ENCODE measurements at places on chromosomes 4 and X.

DNA sequence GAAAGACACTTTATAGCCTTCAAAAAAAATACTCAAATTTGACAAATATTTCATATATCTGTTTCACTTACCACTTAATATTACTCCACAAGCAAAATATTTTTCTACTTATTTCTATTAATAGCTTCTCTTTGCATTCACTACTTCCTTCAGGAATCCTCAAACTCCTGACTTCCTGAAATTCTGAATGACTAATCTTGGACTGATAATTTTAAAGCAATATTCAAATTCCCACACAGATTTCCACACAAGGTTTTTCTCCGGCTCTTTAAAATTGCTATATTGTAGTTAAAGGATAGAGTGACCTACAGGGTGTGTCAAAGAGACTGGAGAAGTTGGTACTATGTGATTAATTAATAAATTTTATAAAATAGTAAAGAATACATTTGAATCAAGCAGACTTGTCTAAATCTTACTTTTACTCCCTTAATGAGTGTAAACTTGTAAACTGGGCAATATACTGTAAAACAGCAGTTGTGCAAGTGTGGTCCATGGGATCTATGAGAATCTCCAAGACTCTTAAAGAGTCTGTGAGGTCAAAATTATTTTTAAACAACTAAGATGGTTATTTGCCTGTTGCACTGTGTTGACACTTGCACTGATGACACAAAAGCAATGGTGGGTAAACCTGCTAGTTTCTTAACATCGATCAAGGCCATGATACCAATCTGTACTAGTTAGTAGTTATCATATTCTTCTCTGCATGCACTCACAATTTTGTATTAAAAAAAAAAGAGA, 44.5 kb downstream of the ANKRD17 start:
- H3K27ac ChIP-seq: no peak overlapping the region
- no peaks in the 10 kb centered on the region for H3K27me3 ChIP-seq
- no peaks in the 10 kb centered on the region for H3K36me3 ChIP-seq
- H3K4me3 ChIP-seq: no peak overlapping the region
- DNase-seq: no peak

GRCh38 chr4:4735136-4735750, 124.2 kb upstream of the MSX1 start:
- H3K27ac ChIP-seq: no peak overlapping the region
- no peaks in the 10 kb centered on the region for H3K36me3 ChIP-seq
- no peaks in the 10 kb centered on the region for H3K27me3 ChIP-seq
- no peak for DNase-seq
- no peaks in the 10 kb centered on the region for H3K4me1 ChIP-seq

DNA sequence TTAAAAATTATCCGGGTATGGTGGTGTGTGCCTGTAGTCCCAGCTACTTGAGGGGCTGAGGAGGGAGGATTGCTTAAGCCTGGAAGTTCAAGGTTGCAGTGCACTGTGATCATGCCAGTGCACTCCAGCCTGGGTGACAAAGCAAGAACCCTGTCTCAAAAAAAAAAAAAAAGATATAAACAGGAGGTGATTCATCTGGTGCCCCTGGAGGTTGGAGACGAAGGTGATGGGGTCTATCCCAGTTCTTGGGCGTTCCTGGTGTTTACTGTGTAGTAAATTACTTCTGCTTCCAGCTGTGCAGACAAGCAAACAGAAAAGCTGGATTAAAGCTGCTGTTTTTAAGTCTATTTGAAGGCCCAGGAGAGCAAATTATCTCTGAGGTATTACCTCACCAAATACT, 19.9 kb downstream of the GPKOW start:
- no peak overlapping the region for H3K27ac ChIP-seq
- H3K36me3 ChIP-seq: no peaks in the 10 kb centered on the region
- no peaks in the 10 kb centered on the region for H3K27me3 ChIP-seq
- H3K4me1 ChIP-seq: no peaks in the 10 kb centered on the region

- H3K4me1 ChIP-seq: no peaks in the 10 kb centered on the region
- H3K36me3 ChIP-seq: no peaks in the 10 kb centered on the region
- peak; percentile 75 for DNase-seq
These were observed at the start of gene RTL5 for GRCh38 chrX:72131317-72132294. Gene RTL5, minus strand, starts transcription at chrX:72131915.

GRCh38 chrX:30620980-30621618, 32.1 kb upstream of the GK start:
- no peak overlapping the region for H3K27ac ChIP-seq
- no peaks in the 10 kb centered on the region for H3K36me3 ChIP-seq
- DNase-seq: no peak
- no peak overlapping the region for H3K4me3 ChIP-seq
- H3K27me3 ChIP-seq: no peaks in the 10 kb centered on the region

- no peaks in the 10 kb centered on the region for H3K4me1 ChIP-seq
- H3K27me3 ChIP-seq: no peaks in the 10 kb centered on the region
These were observed at the start of gene NAA11 for GRCh38 chr4:79325864-79326328. Gene NAA11, minus strand, starts transcription at chr4:79326061. Its CDS starts 184 bp downstream, at chr4:79325877.

DNA sequence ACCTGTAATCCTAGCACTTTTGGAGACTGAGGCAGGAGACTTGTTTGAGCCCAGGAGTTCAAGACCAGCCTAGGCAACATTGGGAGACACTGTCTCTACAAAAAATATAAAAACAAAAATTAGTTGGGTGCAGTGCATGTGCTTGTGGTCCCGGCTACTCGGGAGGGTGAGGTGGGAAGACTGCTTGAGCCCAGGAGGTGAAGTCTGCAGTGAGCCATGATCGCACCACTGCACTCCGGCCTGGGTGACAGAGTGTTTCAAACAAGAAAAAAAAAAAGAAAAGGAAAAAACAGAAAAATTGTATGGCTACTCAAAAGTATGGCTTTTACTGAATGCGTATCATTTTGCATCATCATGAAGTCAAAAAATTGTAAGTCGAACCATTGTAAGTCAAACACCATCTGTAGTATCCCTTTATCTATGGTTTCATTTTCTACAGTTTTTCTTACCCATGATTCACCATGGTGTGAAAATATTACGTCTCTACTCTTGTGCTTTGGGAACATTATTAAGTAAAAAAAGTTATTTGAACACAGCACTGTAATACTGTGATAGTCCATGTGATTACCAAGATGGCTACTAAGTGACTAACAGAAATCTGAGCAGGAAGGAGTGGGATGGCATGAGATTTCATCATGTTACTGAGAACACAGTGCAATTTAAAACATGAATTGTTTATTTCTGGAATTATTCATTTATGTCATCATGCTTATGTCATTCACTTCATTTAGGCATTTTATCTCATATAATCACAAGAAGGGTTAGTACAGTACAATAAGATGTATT, 26.5 kb upstream of the MANBA start:
- no peaks in the 10 kb centered on the region for H3K36me3 ChIP-seq
- H3K27me3 ChIP-seq: no peaks in the 10 kb centered on the region
- H3K4me1 ChIP-seq: no peaks in the 10 kb centered on the region
- no peak overlapping the region for H3K27ac ChIP-seq
- DNase-seq: no peak
- H3K4me3 ChIP-seq: no peak overlapping the region

GRCh38 chr4:168710353-168710946, 213.6 kb downstream of the PALLD start:
- no peaks in the 10 kb centered on the region for H3K36me3 ChIP-seq
- H3K4me3 ChIP-seq: no peak overlapping the region
- H3K27me3 ChIP-seq: no peaks in the 10 kb centered on the region
- no peak for DNase-seq
- H3K4me1 ChIP-seq: no peaks in the 10 kb centered on the region

- H3K4me3 ChIP-seq: no peak overlapping the region
- H3K27me3 ChIP-seq: peaks cover 8% of the 10 kb centered on the region
- no peaks in the 10 kb centered on the region for H3K4me1 ChIP-seq
- H3K27ac ChIP-seq: no peak overlapping the region
These were observed 21.1 kb upstream of the PIGA start for GRCh38 chrX:15356444-15356843.

DNA sequence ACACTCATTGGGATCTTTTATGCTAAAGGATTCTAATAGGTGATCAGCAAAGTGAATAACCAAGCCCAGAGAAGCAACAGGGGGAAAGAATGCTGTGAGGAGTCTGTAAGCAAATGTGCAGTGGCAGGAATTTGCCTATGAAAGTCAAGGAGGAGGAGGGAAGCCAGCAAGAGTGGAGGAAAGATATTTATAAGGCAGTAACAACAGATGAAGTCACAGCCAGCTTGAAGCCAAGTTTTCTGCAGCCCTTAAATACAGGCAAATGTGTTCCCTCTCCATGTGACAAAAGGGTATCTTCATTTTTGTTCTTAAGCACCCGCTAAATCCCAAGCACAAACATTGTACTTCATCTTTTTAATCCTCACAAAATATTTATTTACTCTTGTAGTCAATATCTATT, 275.0 kb upstream of the CLNK start:
- H3K4me1 ChIP-seq: no peaks in the 10 kb centered on the region
- no peak overlapping the region for H3K27ac ChIP-seq
- H3K36me3 ChIP-seq: no peaks in the 10 kb centered on the region
- no peak overlapping the region for H3K4me3 ChIP-seq
- no peaks in the 10 kb centered on the region for H3K27me3 ChIP-seq

DNA sequence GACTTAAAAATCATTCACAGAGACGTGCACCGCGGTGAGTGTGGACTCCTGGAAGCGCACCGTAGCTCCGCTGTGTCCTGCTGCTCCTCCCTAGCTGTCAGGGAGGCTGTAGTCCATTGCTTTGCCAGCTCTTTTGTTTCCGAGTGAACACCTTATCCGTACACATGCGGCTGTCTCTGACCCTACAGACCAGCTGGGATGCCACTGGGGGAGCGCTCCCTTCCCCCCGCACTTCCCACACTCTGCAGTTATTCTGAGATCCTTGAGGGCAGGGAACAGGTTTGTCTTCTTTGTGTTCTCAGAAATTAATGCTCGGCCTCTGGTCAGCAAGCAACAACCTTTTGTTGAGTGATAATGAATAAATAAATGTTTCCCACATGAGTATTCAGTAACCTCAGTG, 33.7 kb upstream of the MSANTD1 start:
- no peak overlapping the region for H3K4me3 ChIP-seq
- DNase-seq: peak; percentile 67
- H3K36me3 ChIP-seq: no peaks in the 10 kb centered on the region
- peak overlapping the region; percentile 30 for H3K27ac ChIP-seq
- no peaks in the 10 kb centered on the region for H3K27me3 ChIP-seq

GRCh38 chr4:15012017-15012788, 9.9 kb downstream of the CPEB2 start:
- no peaks in the 10 kb centered on the region for H3K36me3 ChIP-seq
- H3K27me3 ChIP-seq: no peaks in the 10 kb centered on the region
- DNase-seq: no peak
- H3K4me3 ChIP-seq: no peak overlapping the region
- H3K27ac ChIP-seq: no peak overlapping the region
- no peaks in the 10 kb centered on the region for H3K4me1 ChIP-seq

DNA sequence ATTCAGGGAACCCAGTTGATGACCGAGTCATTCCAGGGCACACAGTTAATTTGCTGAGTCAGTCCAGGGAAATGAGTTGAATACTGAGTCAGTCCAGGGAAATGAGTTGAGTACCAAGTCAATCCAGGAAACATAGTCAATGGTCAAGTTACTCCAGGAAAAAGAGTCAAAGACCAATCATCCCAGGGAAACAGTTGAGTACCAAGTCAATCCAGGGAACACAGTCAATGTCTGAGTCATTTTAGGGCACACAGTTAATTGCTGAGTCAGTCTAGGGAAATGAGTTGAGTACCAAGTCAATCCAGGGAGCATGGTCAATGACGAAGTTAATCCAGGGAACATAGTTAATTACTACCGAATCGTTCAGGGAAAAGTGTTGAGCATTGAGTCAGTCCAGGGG, 754.4 kb downstream of the NLGN4X start:
- no peaks in the 10 kb centered on the region for H3K27me3 ChIP-seq
- no peak for DNase-seq
- no peak overlapping the region for H3K4me3 ChIP-seq
- no peaks in the 10 kb centered on the region for H3K36me3 ChIP-seq

DNA sequence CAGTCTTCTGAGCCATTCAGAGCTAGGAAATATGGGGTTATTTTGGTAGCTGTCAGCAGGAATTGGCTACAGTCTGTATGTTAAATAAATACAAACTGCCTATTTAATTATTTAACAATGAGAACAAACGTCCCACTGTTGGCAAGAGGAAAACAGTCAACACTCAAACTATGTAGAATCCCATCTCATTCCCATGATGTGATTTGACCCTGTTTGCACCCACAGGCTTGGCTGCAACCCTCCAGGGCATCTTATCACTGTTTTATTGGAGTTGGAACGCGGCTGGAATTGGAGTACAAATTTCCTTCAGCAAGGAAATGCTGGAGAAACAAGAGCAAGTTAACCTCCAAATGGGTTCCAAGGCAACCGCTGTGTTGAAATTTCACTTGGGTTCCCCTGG, 124.0 kb downstream of the KIT start:
- H3K27me3 ChIP-seq: no peaks in the 10 kb centered on the region
- no peaks in the 10 kb centered on the region for H3K4me1 ChIP-seq
- no peaks in the 10 kb centered on the region for H3K36me3 ChIP-seq
- no peak overlapping the region for H3K4me3 ChIP-seq

DNA sequence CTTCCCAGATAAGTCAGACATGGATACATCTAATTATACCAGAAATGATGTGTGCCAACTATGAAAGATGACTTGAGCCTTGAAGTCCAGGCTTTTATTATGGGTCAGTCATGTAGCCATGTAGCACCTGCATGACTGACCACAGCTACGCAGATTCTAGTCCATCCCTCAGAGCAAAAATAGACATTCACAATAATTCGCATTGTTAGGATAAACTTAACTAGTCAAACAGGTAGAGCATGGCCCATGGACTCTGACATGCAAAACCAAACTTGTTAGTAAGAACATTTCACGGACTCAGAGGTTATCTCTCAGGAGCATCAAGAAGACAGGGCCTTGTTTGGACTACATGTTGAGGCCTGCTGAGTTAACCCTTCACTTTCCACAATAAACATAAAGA, 132.6 kb downstream of the PWWP3B start:
- H3K36me3 ChIP-seq: no peaks in the 10 kb centered on the region
- no peak overlapping the region for H3K4me3 ChIP-seq
- H3K27ac ChIP-seq: no peak overlapping the region
- H3K4me1 ChIP-seq: no peaks in the 10 kb centered on the region
- DNase-seq: no peak

GRCh38 chr4:2848449-2848848, 4.8 kb downstream of the ADD1 start:
- no peaks in the 10 kb centered on the region for H3K36me3 ChIP-seq
- no peak for DNase-seq
- H3K27ac ChIP-seq: no peak overlapping the region
- no peak overlapping the region for H3K4me3 ChIP-seq
- H3K27me3 ChIP-seq: no peaks in the 10 kb centered on the region
- peaks cover 5% of the 10 kb centered on the region for H3K4me1 ChIP-seq

DNA sequence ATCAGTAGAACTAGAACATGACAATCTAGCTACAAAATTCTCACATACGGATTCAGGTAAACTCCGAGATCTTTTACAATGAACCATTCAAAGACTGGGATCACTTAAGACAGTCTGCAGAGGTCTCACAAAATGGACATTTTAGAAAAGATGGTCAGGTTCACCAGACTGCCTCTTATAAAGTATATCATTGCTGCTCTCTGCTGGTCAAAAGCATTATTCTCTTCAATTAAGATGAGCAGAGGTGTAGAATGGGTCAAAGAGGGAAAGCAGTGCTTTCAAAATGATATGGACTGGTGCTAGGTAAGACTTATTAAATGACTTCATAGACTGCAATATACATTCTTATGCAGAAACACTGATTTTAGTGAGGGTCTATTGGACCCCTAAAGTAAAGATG, 434.7 kb downstream of the PACRGL start:
- no peak for DNase-seq
- no peaks in the 10 kb centered on the region for H3K4me1 ChIP-seq
- H3K4me3 ChIP-seq: no peak overlapping the region
- H3K27ac ChIP-seq: no peak overlapping the region
- H3K36me3 ChIP-seq: no peaks in the 10 kb centered on the region
